ENCODE measurements at places on chromosomes 3 and 15.

- no peak for DNase-seq
Measured at GRCh38 chr3:112167758-112168157, 34.7 kb upstream of the GCSAM start.

DNA sequence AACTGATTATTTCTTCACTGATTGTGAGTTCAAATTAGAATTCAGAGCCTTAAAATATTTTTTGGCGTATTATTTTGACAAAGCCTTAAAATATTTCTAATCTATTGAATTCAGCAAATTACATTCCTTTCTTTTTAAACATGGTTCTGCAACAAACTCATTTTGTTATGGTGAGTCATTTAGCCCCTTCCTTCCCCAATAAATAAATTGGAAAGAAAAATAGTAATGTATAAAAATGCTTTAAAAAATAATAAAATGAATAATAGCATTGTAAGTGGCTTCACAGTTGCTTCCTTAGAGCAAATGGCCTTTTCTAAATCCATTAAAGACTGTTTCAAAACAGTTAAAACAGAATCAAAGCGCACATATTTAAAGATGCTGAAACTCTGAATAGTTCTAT is 12.1 kb downstream of the CSNK1G1 start:
- no peak for DNase-seq

- no peak for DNase-seq
Measured at GRCh38 chr3:4742359-4742758, 236.9 kb upstream of the BHLHE40 start.

GRCh38 chr3:190205739-190206138 is 85.0 kb upstream of the P3H2 start:
- peak; percentile 33 for DNase-seq

DNA sequence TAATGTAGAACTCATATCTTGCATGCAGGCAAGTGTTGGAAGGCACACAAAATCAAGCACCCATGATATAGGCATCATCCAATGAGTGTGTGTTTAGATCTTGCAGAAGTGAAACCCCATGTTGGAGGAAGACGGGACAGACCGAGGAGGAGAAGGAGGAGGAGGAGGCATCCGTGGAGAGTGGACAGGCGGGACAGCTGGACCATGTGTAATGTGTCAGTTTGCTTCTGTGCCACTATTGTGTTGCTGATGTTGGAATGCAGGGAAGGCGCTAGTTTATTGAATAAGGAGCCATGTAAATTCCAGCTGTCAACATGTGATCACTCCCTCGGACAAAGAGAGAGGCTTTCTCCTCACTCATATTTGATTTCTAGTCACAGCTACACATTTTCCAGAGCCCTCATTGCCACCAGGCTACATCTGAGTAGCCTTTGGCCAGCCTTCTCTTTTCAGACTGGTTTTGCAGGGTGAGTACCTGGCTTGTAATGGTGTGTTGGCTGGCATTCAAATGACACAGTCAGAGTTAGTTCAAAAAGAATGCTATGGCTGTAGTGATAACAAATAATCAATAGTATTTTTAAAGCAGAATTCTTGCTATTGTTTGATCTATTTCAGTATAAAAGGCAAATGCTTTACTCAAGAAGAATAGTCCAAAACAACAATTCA is 1037.6 kb upstream of the NR2F2 start:
- DNase-seq = no peak

- DNase-seq = no peak
Measured at GRCh38 chr15:67941648-67942310, 101.9 kb upstream of the RNU6-1 start.

GRCh38 chr3:156525808-156526207 is 29.1 kb downstream of the SSR3 start:
- no peak for DNase-seq

GRCh38 chr15:67979281-67979680 is 74.8 kb upstream of the PIAS1 start:
- DNase-seq = no peak

DNA sequence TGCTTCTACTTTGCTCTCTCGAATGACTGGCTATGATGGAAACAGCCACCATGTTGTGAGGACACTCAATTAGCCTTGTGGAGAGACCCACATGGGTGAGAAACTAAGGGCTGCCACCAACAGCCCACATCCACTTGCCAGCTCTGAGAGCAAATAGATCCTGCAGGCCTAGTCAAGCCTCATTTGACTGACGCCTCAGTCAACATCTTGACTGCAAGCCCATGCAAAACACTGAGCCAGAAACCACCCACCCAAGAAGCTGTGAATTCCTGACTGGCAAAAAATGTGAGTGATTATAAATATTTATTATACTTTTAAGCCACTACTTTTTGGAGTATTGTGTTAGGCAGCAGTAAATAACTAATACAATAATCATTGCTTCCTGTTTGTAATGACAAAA is 58.4 kb downstream of the NOX5 start:
- DNase-seq = no peak

GRCh38 chr3:102084704-102085103 is 235.4 kb downstream of the NFKBIZ start:
- no peak for DNase-seq

DNA sequence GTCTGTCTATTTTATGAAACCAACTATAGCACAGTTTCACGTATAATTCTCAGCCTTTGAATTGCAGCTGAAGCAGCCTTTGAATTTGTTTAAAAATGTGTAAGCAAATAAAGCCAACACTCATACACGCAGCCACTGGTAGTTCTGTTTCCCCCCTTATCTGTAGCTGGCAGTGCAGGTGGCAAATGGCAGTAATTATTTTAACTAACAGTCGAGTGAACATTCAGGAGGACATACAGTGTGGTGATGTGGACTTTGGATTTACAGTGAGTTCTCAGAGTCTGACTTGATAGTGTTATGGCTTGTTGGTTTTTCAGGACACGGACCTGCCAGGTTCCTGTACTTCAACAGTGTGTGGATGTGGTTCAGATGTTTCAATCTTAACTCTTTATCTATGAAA is 64.0 kb upstream of the SKOR1 start:
- DNase-seq = no peak

DNA sequence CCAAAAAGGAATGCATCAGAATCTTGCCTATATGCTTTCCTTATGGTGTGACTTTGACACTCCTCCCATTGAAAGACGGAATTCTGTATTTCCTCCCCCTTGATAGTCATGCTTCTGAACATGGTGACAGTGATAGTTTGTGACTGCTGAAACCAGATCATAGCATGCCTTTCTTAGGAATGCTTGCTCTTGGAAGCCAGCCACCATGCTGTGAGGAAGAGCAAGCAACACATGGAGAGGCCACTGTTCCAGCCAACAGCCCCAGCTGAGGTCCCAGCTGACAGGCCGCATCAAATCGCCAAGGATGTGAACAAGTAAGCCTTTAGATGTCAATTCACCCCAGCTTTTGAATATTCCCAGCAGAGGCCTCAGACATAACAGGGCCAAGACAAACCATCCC is 100.1 kb downstream of the IGF2BP2 start:
- no peak for DNase-seq

- no peak for DNase-seq
Measured at GRCh38 chr15:50068016-50068415, 51.0 kb downstream of the ATP8B4 start.

DNA sequence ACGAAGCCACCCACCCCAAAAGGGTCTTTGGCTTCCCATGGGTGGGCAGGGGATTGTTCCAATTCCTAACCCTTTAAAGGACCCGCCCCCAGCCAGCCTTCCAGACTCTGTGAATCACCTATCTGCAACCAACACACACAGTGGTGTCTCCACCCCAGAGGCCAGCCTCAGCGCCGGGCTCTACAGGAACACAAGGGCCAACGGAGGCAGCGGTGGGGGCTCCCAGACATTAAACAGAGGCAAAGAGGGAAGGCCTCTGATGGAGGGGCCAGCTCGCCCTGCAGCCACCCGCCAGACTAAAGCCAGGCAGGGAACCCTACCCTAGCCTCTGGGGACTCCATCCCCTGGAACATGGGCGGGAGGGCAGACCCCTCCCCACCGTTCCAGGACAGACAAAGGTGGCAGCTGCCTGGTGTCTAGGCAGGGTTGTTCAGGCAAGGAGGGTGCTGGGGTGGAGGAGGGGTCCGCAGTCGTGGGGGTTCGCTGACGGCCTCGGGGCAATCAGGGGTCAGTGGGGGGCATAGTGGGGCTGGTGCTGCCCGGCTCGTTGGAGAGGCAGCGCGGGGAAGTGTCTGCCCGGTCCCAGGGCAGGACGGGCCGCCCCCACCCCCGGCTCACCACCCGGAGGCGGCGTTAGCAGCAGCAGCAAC is 448 bp downstream of the SHISA5 start:
- peak; percentile 9 for DNase-seq

DNA sequence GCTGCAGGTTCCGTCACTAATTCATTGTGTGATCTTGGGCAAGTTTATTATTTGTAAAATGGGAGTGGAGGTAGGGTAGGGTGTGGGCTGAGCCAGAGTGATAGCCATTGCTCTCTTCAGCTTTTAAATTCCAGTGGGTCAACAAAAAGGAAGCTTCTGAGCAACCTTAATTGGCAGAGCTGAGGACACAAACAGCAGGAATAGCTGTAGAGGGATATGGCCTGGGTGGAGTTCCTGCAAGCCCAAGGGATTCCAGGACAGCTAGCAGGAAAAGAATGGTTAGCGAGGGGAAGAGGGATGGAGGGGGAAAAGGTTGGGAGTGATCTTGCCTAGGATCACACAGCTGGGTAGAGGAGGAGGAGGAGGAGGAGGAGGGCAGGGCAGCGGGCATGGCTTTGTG is 11.4 kb downstream of the CCK start:
- no peak for DNase-seq

- no peak for DNase-seq
Measured at GRCh38 chr3:142450189-142450588, 2.4 kb upstream of the XRN1 start.

DNA sequence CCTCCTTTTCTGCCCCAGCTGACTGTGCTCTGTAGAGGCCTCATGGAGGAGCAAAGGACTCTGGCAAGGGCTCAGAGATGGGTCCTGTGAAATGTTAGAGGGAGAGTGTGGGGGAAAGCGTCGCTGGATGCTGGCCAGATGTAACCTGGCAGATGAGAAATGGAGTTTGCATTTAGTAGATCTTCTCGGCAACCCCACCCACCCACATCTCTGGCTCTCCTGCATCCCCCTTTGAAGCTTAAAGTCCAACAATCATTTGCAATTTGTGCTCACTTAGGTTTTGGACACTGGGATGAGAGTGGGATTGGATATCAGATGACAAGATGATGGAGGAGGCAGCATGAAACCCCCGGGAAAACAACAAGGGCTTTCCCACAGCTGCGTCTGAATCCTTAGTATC is 523.6 kb upstream of the MCTP2 start:
- no peak for DNase-seq

DNA sequence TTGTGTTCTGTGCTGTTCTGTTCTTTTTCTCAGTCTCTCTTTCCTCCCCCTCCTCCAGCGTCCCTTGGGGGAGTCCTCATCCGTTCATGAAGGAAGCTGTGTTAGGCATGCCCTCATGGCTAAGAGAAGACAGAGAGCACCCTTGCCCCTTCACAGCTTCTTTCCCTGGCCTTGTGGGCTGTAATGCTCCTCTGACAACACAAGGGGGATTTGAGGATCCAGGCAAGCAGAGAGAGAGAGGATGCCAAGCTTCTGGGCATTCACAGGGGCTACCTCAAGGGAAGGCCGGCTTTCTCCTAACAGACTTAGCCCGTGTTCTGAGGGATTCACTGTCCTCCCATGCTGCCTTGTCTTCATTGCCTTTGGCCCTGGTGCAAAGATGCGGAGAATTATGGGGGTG is 389.5 kb downstream of the LRTM1 start:
- DNase-seq = no peak

DNA sequence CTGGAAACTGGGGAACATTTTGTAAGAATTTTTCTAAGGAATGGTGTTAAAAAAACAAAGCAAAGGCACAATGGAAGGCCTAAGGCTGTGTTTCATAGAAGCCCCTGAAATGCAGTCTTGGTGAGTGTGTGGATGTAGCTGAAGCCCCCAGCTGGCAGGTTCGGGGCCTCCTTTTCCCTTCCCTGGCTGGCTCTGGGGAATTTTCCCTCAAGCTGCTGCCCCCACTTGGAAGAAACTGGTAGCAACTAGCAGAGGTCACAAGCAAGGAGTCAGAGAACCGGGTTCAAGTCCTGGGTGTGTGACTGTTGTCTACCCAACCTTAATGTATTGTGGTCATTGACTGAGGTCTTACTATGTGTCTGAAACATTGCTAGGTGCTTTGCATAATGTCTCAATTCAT is 85.3 kb upstream of the MYZAP start:
- no peak for DNase-seq

GRCh38 chr15:98586066-98586465 is 62.3 kb upstream of the IGF1R start:
- no peak for DNase-seq

- peak; percentile 6 for DNase-seq
Measured at GRCh38 chr3:119497820-119498185, 544 bp upstream of the TIMMDC1 start.

- no peak for DNase-seq
Measured at GRCh38 chr15:23877502-23878412, 190.7 kb upstream of the NDN start.

DNA sequence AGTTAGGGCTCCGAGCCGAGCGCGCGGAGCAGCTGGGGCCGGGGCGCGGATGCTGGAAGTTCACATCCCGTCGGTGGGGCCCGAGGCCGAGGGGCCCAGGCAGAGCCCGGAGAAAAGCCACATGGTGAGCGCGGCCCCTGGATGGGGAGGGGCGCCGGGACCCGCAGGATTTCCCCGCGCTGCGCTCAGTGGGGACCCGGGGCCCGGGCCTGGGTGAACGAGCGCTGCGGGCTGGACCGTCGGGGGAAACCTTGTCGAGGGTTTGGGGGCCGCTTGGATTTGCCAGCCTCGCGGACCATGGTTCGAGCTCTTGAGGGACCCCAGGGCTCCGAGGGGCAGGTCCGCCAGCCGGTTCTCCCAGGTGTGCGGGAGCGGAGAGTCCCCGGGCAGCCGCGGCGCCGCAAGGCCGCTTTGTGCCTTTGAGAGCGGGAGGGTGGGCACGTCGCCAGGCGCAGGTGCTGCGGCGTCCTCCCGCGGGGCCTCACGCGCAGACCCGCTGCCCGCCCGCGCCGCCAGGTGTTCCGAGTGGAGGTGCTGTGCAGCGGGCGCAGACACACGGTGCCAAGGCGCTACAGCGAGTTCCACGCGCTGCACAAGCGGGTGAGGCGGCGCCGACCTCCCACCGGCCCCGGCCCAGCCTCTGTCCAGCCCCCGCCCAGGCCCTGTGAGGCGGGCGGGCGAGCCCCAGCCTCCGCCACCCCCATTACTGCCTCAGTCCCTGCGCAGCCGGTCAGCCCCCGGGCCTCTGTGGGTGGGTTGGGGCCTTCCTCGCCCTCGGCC is at the start of gene SNX22:
Gene SNX22, plus strand, starts transcription at position 5 of the 780 bp plus-strand sequence. Its CDS starts 45 bp downstream, at position 50.
- DNase-seq = no peak

DNA sequence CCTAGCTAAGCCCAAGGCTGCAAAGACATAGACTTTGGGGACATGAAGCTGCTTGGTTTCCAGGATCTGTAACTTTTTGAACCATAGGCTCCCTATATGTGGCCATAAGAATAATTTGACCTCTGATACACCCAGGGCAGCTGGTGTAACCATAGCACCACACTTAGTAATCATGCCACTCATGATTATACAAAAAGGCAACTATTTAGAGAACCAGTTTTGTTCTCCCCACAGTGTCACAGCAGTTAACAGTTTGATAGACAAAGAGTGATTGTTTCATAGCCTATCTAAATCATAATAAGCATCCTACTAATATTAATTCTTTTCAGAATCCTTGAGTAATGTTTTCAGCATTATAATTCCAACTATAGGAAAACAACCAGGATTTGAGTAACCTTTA is 334.9 kb downstream of the NEK10 start:
- no peak for DNase-seq

- no peak for DNase-seq
Measured at GRCh38 chr3:52809662-52810377, 15.2 kb downstream of the ITIH3 start.

Data from GM04503 (cell line).